ENCODE measurements at places on chromosomes 6 and 20. TPM values are rescaled to one million over a fixed set of nuclear protein-coding genes. Genes with fewer than 3 reads are reported as not detected.

The PHF10 gene
- 57.4 TPM for total RNA-seq

The SLC22A1 gene
- total RNA-seq = 0.67 TPM

The DEK gene
- total RNA-seq = 246 TPM

The MYL9 gene
- total RNA-seq = 0.25 TPM

The AGER gene
- 45.4 TPM for total RNA-seq

The POU5F1 gene
- total RNA-seq = 0.20 TPM

The LPA gene
- not detected for total RNA-seq

The GTPBP2 gene
- 91.9 TPM for total RNA-seq

The BMP2 gene
- total RNA-seq = not detected

The RAMACL gene
- total RNA-seq = 0.25 TPM

The SASH1 gene
- total RNA-seq = 0.50 TPM

The HMGCLL1 gene
- total RNA-seq = not detected

The RAD21L1 gene
- total RNA-seq = not detected

The IL20RA gene
- not detected for total RNA-seq

The MED20 gene
- 22.7 TPM for total RNA-seq

The PTPRK gene
- 1.7 TPM for total RNA-seq

The CD93 gene
- total RNA-seq = 1.8 TPM

The ZC2HC1B gene
- total RNA-seq = not detected

The MYH7B gene
- 0.04 TPM for total RNA-seq

The EEF1A2 gene
- total RNA-seq = 0.12 TPM

The IP6K3 gene
- total RNA-seq = not detected

The GSTA2 gene
- total RNA-seq = not detected

The PRKN gene
- total RNA-seq = 0.77 TPM

The FAM50B gene
- 12.7 TPM for total RNA-seq

The NRSN1 gene
- total RNA-seq = not detected

The OPRL1 gene
- total RNA-seq = 1.6 TPM

The KCNK5 gene
- 4.2 TPM for total RNA-seq

The BPIFA1 gene
- not detected for total RNA-seq

The TINAG gene
- total RNA-seq = not detected

The COL21A1 gene
- total RNA-seq = not detected

The OPRM1 gene
- total RNA-seq = not detected

The PI3 gene
- total RNA-seq = not detected

The OSTM1 gene
- total RNA-seq = 25.7 TPM
